Right lobe of liver (tissue), 6 donors: ENCODE measurements at places on chromosomes 2 and 18. TPM values are rescaled to one million over a fixed set of nuclear protein-coding genes. Genes with fewer than 3 reads are reported as not detected.

Gene RDH14
- 9.2 TPM for total RNA-seq

Gene CFAP53
- 0.17 TPM for total RNA-seq

Gene PLEK
- total RNA-seq: 14.8 TPM

Gene ATF2
- 29.0 TPM for total RNA-seq

Gene GPR17
- total RNA-seq: not detected

Gene C2orf78
- total RNA-seq: not detected

Gene HOXD11
- total RNA-seq: not detected

Gene KIAA2012
- total RNA-seq: 0.27 TPM

Gene FEV
- total RNA-seq: not detected

Gene COBLL1
- 38.1 TPM for total RNA-seq

Gene CDH2
- 36.2 TPM for total RNA-seq

Gene CD207
- 0.16 TPM for total RNA-seq

Gene LYPD1
- total RNA-seq: 0.81 TPM

Gene ASAP2
- total RNA-seq: 2.9 TPM

Gene SERPINB3
- not detected for total RNA-seq

Gene PDE1A
- total RNA-seq: 0.58 TPM

Gene SLC5A7
- total RNA-seq: not detected

Gene KCNS3
- 2.0 TPM for total RNA-seq

Gene TRPM8
- total RNA-seq: 69.9 TPM

Gene AQP12A
- total RNA-seq: not detected

Gene BCL11A
- total RNA-seq: 0.06 TPM

Gene GULP1
- total RNA-seq: 4.4 TPM

Gene ERICH2
- 1.2 TPM for total RNA-seq

Gene CD8B2
- total RNA-seq: not detected

Gene CAPN14
- total RNA-seq: not detected

Gene MARS2
- total RNA-seq: 5.1 TPM

Gene TWSG1
- total RNA-seq: 6.6 TPM

Gene CLEC4F
- total RNA-seq: not detected

Gene GPC1
- total RNA-seq: 22.3 TPM

Gene TEX44
- total RNA-seq: not detected

Gene ALPG
- not detected for total RNA-seq

Gene CRYGC
- total RNA-seq: not detected

Gene ACMSD
- total RNA-seq: 86.7 TPM

Gene RAD51AP2
- not detected for total RNA-seq

Gene ZNF385B
- 4.7 TPM for total RNA-seq

Gene FBXO48
- 1.5 TPM for total RNA-seq

Gene SIX3
- not detected for total RNA-seq

Gene MTCL1
- total RNA-seq: 4.2 TPM

Gene XDH
- 26.7 TPM for total RNA-seq
